Stimulated activated CD4-positive, alpha-beta T cell treated with anti-CD3 and anti-CD28 coated beads, Interleukin-1b, Interleukin-23, amount 100 ng/mL, for 1 hour (primary cell): ENCODE measurements at places on chromosomes 4 and X.

- no peak for DNase-seq
These were observed 24.4 kb downstream of the PPP2R3B start for GRCh38 chrX:362351-362750.

GRCh38 chr4:172982151-172982590 is 186.4 kb upstream of the GALNT7 start:
- no peak for DNase-seq

- no peak for DNase-seq
These were observed 19.6 kb downstream of the ACSL1 start for GRCh38 chr4:184806229-184806550.

DNA sequence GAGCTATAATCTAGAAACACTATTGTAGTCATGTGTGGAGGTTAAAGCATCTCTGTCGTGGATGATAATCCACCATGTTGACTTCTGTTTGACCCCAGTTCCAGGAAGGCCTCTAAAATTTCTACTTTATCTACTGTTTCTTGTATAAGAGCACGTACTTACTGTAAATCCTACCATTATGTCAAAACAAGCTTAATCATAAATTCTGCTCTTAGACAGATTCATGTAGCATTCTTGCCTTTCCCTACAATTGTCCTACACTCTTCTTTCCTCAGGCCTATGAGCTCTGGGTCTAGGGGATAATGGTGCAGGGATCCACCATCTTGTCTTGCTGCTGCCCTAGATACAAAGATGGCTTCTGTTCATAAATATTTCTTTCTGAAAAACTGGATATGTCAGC is 2594.3 kb downstream of the ARAP2 start:
- DNase-seq = no peak

GRCh38 chrX:71282514-71283402 is 677 bp upstream of the NONO start:
- no peak for DNase-seq
